ENCODE measurements at places on chromosomes 13 and 19.
A peak's percentile ranks its signal among the peaks of the same experiment; 100 is the strongest.

GRCh38 chr13:95505265-95505664 is 47.3 kb upstream of the CLDN10 start:
- DNase-seq = no peak

DNA sequence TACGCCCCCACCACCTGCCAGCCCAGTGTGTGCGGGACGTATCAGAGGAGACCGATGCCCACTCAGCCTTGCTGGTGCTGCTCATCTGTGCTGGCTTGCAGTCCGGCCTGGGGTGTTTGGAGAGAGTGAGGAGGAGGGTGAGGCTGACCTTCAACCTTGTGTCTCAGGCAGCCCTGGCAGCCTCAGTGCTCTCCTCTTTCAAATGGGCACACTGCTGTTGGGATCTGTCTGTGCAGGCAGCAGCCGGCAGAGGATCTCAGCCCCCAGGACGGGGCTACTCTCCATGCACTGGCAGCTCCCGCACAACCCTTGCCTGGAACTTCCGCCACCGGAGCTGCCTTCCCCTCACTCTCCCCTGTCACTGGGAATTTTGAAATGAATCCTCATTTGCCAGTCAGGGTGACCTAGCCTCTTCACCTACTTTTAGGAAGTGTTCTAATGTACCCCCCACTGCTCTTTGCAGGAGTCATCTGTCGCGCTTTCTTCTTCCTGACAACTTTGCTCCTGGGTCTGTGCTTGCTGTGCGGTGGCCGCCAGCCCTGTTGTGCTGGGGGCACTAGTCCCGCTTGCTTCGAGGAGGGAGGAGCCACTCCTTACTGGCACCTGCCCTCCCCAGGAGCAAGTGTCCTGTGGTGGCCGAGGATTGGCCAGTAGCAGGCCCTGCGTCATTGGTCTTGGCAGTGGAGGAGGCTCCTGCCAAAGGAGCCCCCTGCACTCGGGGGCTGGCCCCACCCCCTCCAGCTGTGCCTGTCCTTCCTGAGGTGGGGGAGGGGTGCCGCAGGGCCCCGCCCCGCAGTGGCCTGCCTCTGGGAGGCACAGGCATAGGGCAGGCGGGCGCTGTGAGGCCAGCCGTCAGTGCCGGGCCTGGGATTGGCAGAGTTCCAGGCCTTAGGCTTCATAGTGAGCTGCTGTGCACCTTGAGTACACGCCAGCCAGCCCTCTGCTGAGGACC is 53.4 kb downstream of the TSSK6 start:
- DNase-seq = peak; percentile 32

- peak; percentile 54 for DNase-seq
These were observed 1.4 kb upstream of the RAVER1 start for GRCh38 chr19:10334588-10335351.

GRCh38 chr13:113351514-113352026 is 12.4 kb downstream of the GRTP1 start:
- DNase-seq = no peak

GRCh38 chr13:33611121-33611805 is 206.7 kb upstream of the RFC3 start:
- DNase-seq = no peak

DNA sequence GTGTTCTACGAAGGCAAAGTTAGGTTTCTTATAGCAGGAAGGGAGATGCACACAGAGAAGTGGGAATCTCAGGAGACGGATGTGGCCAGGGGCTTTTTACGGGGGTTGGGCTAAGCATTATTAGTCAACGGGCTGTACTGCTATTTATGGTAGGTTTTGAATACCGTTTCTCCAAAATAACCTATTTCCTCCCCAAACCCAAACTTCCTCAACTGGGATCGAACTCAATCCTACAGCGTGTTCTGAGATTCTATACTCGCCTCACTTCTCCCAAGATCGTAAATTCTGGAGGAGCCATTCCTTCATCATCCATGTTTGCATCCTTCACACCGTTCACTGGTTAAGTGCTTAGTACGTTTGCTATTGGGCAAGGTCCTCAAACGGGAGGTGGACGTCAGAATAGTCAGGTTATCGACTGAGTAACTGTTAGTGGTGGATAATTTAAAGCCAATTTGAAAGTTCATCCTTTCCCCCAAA is 1.2 kb upstream of the TRIM13 start:
- peak; percentile 58 for DNase-seq

GRCh38 chr13:39855236-39855635 is 199.8 kb downstream of the COG6 start:
- DNase-seq = no peak

DNA sequence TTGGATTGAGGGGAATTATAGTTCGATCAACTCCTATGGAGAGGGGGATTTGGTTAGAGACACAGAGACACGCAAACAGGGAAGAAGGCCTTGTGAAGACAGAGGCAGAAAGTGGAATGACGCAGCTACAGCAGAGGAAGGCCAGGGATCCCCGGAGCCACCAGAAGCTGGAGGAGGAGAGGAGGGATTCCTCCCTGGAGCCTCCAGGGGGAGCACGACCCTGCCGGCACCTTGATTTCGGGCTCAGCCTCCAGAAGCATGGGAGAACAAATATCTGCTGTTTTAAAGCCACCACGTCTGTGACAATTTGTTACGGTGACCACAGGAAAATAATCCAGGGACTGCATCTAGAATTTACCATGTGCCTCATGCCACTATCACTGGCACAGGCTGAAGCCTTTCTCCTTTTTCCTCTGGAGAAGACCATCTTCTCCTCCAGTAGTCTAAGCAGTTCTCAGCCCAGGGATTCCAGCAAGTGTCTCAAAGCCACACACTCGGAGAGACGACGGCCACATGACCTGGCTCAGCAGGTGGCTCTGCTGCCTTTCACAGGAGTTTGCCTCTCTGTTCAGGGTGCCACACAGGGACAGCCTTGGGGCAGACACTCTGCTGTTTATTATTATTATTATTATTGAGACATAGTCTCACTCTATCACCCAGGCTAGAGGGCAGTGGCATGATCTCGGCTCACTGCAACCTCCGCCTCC is 39.9 kb upstream of the CCNE1 start:
- peak; percentile 52 for DNase-seq

GRCh38 chr19:5308451-5309437 is 31.9 kb downstream of the PTPRS start:
- DNase-seq = no peak

GRCh38 chr19:8699908-8700307 is 1.3 kb upstream of the ACTL9 start:
- no peak for DNase-seq

GRCh38 chr13:75195495-75196146 is 286.3 kb downstream of the TBC1D4 start:
- DNase-seq = no peak

DNA sequence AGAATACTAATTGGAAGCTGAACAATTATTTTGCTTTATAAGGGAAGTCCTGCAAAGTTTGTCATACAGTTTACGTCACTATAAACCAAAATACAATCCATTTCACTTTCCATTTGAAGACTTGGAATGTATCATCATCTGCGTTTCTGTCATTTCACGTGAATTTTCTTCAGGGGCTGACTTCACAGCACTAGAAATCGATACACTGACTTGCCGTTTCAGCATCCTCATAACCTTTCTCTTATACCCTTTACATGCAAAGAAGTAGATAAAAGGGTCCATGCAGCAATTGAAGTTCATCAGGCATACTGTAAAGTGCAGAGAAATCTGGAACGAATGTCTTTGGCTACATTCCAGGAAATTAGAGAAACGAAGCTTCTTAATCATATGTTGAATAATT is 12.2 kb downstream of the GPR183 start:
- DNase-seq = peak; percentile 71
